Subcutaneous adipose tissue (tissue), 4 donors: ENCODE measurements at places on chromosomes 12 and 14. TPM values are rescaled to one million over a fixed set of nuclear protein-coding genes. Genes with fewer than 3 reads are reported as not detected.

The VASH1 gene
- 2.4 TPM for total RNA-seq

The CAPZA3 gene
- total RNA-seq, result not detected

The TEX22 gene
- total RNA-seq, result not detected

The TSPAN11 gene
- total RNA-seq, result 0.19 TPM

The NOS1 gene
- not detected for total RNA-seq

The SLC11A2 gene
- 55.7 TPM for total RNA-seq

The HSPA2 gene
- total RNA-seq, result 7.6 TPM

The ADAM21 gene
- not detected for total RNA-seq

The ATP2B1 gene
- 96.4 TPM for total RNA-seq

The CLEC6A gene
- total RNA-seq, result not detected

The SLC7A8 gene
- 83.8 TPM for total RNA-seq

The DPF3 gene
- total RNA-seq, result 0.33 TPM

The EML1 gene
- 57.5 TPM for total RNA-seq

The CABP1 gene
- total RNA-seq, result not detected

The IL25 gene
- not detected for total RNA-seq

The FLVCR2 gene
- total RNA-seq, result 11.5 TPM

The RNF31 gene
- total RNA-seq, result 21.7 TPM

The APOF gene
- not detected for total RNA-seq

The PSMA3 gene
- 92.3 TPM for total RNA-seq

The MYO1H gene
- total RNA-seq, result 0.57 TPM

The RASSF9 gene
- 2.6 TPM for total RNA-seq

The FOXJ2 gene
- 10.9 TPM for total RNA-seq

The NFKBIA gene
- total RNA-seq, result 238 TPM

The KRT8 gene
- total RNA-seq, result 5.9 TPM

The LRFN5 gene
- total RNA-seq, result 0.19 TPM

The TROAP gene
- total RNA-seq, result 0.88 TPM

The GAS2L3 gene
- 4.0 TPM for total RNA-seq

The HOXC13 gene
- 0.34 TPM for total RNA-seq

The RTN1 gene
- total RNA-seq, result 63.2 TPM

The COX8C gene
- total RNA-seq, result not detected

The TMEM63C gene
- 0.17 TPM for total RNA-seq

The HOXC11 gene
- total RNA-seq, result 0.38 TPM

The ADAM20 gene
- 3.4 TPM for total RNA-seq

The KRR1 gene
- total RNA-seq, result 21.9 TPM

The TECPR2 gene
- 15.4 TPM for total RNA-seq

The ATXN2 gene
- total RNA-seq, result 39.4 TPM

The HPD gene
- 0.82 TPM for total RNA-seq

The IQSEC3 gene
- total RNA-seq, result 0.65 TPM

The WIF1 gene
- total RNA-seq, result not detected

The CEBPE gene
- total RNA-seq, result not detected
